Activated CD4-positive, alpha-beta T cell treated with anti-CD3 and anti-CD28 coated beads for 36 hours (primary cell): ENCODE measurements at places on chromosomes 11 and 22.

GRCh38 chr11:105045676-105046296 lies 651 bp upstream of the CARD16 start:
- no peak for DNase-seq

DNA sequence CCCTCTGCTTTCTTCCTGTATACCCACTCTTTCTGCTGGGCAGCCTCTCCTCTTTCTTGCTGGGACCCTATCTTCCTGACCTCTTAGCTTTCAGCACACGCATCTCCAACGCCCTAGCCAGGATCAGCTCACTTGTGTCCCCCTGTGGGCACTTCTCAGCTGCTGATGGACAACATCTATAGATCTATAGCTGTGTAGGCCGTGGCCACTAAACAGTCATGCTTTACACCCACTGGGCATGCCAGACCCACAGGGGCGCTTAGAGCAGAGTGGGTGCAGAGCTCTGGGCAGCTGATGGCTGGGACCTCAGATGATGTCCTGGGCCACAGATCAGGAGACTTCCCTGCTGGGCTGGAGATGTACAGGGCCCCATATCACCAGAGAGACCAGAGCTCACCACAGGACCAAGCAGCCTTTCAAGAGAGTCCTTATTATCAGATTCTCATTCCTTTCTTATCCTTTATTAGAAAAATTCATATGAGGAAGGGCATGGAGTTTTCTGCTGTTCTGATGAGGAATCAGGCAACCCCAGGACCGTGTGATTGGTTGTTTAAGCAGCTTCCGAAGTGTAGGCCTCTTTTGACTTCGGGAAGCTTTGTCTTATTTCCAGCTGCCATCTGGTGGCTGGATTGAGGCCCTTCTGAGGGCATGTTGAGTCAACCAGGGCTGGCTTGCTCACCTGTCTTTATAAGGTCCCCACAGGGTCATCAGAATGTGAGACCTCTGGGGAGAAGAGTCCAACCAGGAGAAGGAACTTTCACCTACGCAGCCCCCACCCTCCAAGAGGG lies 60.5 kb downstream of the OSBP2 start:
- peak; percentile 78 for DNase-seq

DNA sequence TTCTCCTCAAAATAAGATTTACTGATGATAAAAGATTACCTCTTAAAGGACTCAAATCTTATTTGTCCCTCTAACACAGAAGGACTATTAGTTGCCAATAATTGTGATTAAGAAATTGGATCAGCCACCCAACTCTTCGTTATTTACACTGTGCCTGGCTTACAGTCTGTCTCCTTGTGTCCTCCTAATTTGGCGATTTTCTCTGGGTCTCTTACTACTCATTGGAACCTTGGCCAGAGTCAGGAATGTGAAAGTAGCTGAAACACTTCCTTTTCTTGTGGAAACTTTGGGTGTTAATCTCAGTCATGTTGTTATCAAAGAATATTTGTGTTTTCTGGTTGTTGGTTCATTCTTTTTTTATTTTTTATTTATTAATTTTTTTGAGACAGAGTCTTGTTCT lies 83.2 kb downstream of the TEAD1 start:
- DNase-seq, result no peak

DNA sequence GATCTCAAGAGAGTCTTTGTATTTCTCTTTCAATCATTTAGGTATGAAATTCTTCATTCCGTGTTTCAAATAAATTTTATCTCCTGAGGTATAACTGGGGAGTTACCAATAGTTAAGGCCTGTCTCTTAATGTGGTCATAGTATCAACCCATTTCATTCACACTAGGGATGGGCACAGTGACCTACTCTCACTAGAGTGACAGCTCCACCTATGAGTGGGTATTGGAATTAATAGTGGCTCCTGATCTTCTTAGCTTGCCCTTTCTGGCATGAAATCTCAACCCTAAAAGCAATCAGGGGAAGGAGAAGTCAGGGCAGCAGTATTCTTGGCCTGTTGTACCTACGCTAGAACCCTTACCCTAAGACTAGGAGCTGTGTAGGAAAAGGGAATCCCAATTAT lies 507.7 kb downstream of the FAM181B start:
- DNase-seq, result no peak

- DNase-seq, result peak; percentile 81
Measured at GRCh38 chr11:118924591-118925585, 838 bp downstream of the BCL9L start.

DNA sequence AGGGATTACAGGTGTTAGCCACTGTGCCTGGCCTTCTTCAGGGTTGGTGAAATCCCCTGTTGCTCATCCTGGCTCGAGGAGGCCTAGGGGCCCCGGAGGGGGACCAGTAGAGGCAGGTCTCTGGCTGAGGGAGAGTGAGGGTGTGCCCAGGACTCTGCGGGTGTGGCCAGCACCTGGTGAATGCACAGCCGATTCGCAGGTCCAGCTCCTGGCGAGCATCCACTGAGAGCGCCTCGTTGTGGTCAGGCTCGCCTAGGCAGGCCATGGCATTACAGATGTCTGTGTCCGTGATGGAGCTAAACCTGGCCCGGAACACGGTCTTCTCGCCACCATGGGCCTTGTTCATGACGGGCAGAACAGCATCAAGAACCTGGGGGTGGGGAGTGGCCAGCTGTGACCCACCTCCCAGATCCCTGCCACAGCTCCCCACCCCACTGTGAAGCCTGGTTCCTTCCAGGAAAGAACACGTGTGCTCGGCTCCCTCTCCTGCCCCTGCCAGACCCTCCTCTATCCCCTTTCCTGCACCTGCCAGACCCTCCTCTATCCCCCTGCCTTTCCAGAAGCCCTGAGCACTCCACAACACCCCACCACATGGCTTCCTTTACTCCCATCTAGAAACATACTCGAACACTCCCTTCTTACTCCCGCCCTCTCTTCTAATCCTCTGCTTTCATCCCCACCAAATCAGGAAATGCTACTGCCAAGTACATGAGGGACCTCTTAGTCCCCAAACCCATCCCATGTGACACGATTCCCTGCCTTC lies 12.4 kb downstream of the TOP3B start:
- no peak for DNase-seq

DNA sequence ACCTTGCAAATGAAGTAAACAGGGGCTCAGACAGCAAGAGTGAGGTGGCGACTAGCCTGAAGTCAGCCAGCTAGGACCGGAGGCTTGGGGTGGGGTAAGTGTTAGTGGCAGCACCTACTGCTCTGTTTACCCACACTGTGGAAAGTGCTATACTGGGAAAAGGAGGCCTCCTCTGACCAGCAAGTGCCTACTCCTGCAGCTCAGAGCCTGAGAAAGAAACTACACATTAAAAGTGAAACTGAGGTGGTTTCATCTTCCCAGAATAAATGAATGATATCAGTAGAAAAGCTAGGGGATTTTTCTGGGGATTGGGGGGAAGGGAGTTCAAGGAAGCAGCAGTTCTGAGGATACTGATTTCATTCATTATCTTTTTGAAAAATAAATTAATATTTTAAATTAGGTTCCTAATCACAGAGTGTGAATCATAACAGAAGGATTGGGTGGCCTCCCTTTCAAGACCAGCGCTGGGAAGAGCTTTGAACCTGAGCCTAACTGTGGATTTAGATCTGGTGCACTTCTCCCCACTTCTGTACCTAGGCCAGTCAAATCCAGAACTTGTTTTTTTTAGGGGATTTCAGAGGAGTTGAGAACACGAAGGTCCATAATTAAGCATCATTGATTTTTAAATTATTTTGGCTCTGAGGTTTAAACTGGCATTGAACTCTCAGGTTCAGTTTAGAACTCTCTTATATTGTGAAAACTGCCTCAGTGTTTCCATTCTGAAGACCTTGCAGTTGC lies 48.1 kb upstream of the GRAMD1B start:
- DNase-seq, result peak; percentile 81

- DNase-seq, result no peak
Measured at GRCh38 chr11:116185551-116185950, 587.2 kb downstream of the BUD13 start.

- no peak for DNase-seq
Measured at GRCh38 chr11:70913715-70914231, 338.6 kb downstream of the SHANK2 start.

GRCh38 chr11:21896746-21897602 lies 295.9 kb upstream of the ANO5 start:
- no peak for DNase-seq

- no peak for DNase-seq
Measured at GRCh38 chr11:78740199-78741071, 165.8 kb upstream of the NARS2 start.

- no peak for DNase-seq
Measured at GRCh38 chr11:33575311-33575710, 125.3 kb downstream of the C11orf91 start.

DNA sequence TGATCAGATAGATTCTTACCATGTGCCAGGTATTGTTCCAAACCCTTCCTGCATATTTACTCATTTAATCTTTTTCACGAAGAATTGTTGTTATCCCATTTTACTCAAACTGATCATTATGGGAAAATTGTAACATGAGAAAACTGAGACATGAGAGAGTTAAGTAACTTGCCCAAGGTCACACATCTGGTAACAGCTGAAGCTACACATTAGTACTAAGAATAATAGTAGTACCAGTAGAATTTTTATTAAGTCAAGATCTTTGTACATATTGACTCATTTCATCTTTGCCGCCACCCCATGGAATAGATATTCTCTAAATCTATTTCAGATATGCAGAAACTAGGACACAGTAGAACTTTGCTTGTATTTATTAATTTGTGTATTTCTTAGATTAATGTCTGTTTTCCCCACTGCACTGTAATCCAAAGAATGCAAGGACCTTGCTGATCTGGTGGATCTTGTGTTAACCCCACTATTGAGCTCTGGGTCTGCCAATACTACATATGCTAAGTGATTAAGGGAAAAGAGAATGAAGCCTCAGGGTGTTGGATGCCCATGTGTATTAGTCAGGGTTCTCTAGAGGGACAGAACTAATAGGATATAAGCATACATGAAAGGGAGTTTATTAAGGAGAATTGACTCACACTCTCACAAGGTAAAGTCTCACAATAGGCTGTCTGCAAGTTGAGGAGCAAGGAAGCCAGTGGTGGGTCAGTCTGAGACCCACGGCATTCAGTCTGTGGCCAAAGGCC lies 72.8 kb downstream of the PARVA start:
- DNase-seq, result no peak

- no peak for DNase-seq
Measured at GRCh38 chr11:121459413-121460017, 6.7 kb upstream of the SORL1-AS1 start.

DNA sequence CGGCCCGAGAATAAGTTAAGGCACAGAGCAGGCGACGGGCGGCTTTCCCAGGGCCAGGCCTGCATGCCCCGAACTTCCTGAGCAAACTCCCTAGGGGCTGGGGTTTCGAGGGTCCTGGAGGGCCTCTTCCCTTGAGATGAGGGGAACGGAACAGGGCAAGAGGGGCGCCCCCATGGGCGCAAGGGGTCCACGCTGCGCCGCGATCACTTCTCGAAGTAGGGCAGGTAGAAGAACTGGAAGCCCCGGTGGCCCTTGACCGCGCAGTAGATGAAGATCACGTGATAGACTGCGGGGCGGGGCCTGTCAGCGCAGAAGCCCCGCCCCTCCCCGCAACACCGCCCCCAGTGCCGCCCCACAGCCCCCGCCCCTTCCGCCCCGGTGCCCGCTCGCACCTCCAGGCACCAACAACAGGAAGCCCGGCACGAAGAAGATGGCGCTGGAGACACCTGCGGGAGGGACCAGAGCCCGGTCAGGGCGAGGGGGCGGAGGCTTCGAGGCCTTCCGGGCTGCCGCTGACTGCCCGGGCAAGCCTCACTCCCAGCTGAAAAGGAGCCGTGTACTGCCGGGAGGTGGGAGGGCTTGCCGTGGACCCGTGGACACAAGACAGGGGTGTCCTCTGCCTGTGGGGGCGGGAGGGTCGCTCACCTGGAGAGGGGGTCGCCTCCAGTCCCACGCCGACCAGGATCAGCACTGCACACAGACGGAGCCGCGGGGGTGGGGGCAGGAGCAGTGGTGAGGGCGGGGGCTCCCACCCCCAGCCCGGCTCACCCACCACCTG lies 4.5 kb downstream of the TMEM134 start:
- peak; percentile 97 for DNase-seq

- DNase-seq, result no peak
Measured at GRCh38 chr22:35971456-35972119, 57.0 kb downstream of the RBFOX2 start.

DNA sequence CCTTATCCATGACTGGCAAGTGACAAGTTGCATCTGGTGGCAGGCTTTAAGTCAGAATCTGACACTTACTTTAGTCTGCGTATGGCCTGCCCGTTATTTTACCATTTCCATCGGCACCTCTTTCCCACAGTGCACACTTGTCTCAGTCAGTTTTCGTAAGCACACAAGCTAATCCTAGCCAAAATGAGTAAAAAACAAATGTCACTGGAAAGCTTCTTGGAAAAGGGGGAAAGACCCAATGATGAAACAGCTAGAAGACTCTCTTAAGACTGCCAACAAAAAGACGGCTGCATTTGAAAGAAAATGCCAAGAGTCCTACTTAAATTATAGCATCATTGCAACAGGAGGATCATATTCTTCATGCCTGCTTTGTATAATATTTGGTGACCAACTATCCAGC lies 457.9 kb upstream of the ISX start:
- DNase-seq, result no peak

DNA sequence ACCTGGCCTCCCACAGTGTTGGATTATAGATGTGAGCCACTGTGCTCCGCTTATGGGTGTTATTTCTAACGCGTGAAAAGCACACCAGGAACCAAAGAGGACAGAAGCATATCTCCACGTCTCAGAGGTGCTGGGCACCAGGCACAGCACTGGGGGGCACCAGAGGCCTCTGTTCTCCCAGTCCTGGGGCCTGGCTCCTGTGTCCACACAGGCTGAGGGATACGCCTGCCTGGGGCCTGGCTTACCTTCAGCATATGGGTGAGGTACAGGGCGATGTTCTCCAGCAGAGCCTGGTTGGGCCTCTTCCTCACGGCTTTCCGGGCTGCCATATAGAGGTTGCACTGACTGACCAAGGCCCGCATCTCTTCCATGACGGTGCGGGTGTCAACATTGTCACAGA lies 24.7 kb upstream of the NAP1L4 start:
- DNase-seq, result no peak

- no peak for DNase-seq
Measured at GRCh38 chr11:64620381-64620971, 29.5 kb downstream of the SLC22A12 start.

DNA sequence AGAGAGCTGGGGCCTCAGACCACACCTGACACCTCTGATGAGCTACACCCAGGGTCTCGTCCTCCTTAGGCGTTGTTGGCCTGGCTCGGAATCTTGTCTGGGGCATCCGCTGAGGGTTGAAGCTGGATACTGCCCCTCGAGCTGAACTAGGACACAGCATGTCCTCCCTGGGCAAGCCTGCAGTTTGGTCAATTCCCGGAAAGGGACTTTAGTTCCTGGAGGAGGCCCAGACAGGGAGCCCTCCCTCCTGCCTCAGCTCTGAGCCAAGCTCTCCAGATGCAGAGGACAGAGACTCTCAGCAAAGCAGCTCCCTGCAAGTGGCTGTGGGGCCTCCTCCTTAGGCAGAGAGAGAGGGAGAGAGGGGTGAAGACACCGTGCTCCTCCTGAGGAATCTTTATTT lies 4.9 kb downstream of the APOL3 start:
- no peak for DNase-seq
